ENCODE measurements at places on chromosomes 3 and 15. TPM values are rescaled to one million over a fixed set of nuclear protein-coding genes. Genes with fewer than 3 reads are reported as not detected.

DNA sequence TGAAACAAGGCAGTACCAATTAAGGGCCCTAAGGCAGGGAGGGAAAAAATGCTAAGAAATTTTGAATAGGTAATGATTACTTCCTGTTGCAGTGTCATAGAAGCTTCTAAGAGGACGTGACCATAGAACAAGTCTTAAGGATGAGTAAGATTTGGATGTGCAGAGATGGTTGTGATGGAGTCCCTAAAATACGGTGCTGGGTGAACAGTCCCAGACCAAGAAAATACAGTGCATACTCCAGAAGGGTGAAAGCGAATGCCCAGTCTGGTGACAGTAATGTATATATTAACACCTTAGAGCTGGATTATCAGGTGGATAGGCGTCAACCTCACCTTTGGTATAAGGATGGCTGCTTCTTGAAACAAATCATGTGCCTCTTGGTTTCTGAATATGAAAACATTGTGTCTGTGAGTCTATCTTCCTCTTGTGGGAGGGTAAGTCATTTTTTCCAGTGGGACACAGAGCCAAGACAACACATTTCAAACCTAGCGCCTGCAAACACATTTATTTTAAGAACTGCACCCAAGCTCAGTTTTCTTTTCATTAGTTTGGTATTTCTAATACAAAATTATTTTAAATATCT, 101.2 kb upstream of the TP63 start:
- H3K27me3 ChIP-seq: no peaks in the 10 kb centered on the region
- no peak for DNase-seq
- no peak overlapping the region for H3K4me3 ChIP-seq
- no peaks in the 10 kb centered on the region for H3K4me1 ChIP-seq
- H3K36me3 ChIP-seq: no peaks in the 10 kb centered on the region
- no peak overlapping the region for H3K27ac ChIP-seq

DNA sequence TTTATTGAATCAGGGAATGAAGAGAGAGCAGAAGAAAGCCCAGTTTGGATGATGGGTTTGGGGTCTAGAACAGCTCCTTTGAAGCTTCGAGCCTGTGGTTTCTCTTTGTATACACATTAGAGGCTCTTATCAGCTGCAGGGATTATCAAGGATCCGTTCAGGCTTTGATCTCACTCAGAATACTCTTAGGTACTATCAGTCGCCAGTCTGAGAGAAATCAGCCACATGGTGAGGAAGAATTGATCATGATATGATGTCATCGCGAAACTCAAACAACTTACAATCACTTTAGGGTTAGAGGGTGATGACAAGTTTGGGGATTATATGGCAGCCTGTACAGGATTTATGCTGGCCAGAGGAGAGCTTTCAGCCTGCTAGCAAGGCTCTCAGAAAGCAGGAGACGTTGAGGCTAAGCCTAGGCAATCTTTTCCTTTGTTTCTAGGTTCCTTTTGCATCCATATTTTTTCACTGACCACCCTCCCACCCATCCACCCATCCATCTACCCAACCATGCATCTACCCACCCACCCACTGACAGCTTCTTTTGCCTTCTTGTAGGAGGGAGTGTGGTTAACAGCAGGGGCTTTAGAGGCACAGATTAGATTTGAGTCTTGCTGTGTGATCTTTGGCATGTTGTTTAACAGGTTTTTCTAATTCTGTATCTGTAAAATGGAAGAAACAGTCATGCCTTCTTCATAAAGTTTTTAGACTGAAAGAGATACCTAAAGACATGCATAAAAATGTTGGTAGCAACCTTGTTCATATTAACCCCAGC, 330.4 kb upstream of the LRRFIP2 start:
- no peaks in the 10 kb centered on the region for H3K4me1 ChIP-seq
- no peaks in the 10 kb centered on the region for H3K27me3 ChIP-seq
- DNase-seq: no peak
- H3K27ac ChIP-seq: no peak overlapping the region
- H3K4me3 ChIP-seq: no peak overlapping the region

Gene ZKSCAN7
- 3.6 TPM for total RNA-seq

- H3K27ac ChIP-seq: no peak overlapping the region
- H3K27me3 ChIP-seq: no peaks in the 10 kb centered on the region
Measured at GRCh38 chr15:31074321-31074720, 27.2 kb downstream of the TRPM1 start.

Gene LRRC31
- 1.7 TPM for total RNA-seq

Gene AGBL1
- total RNA-seq: 6.5 TPM

DNA sequence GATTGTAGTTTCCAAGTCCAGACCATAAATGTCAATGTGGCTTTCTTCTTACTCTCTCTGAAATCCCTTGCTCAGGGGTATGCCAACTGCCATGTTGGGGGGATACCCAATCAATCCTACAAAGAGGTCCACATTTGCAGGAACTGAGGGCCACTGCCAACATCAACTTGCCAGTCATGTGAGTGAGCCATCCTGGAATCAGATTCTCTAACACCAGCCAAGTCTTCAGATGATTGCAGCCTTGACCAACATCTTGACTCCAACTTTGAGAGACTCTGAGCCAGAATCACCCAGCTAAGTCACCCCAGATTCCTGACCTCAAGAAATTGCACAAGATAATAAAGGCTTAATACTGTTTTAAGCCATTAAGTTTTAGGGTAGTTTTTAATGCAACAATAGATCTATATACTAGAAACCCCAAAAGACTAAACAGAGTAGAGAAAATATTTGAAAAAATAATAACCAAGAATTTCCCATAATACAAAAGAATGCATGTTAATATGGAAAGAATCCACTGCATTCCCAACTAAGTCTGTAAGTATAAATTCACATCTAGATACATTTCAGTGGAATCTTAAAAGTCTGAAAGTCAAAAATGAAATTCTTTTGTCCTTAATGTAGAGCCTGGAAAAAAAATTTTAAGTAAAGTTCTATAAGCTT, 22.4 kb downstream of the ISG20 start:
- H3K27me3 ChIP-seq: no peaks in the 10 kb centered on the region
- no peaks in the 10 kb centered on the region for H3K4me1 ChIP-seq
- no peak overlapping the region for H3K4me3 ChIP-seq
- H3K27ac ChIP-seq: no peak overlapping the region
- no peak for DNase-seq
- no peaks in the 10 kb centered on the region for H3K36me3 ChIP-seq
